ENCODE measurements at places on chromosomes 6 and 20. TPM values are rescaled to one million over a fixed set of nuclear protein-coding genes. Genes with fewer than 3 reads are reported as not detected.

DNA sequence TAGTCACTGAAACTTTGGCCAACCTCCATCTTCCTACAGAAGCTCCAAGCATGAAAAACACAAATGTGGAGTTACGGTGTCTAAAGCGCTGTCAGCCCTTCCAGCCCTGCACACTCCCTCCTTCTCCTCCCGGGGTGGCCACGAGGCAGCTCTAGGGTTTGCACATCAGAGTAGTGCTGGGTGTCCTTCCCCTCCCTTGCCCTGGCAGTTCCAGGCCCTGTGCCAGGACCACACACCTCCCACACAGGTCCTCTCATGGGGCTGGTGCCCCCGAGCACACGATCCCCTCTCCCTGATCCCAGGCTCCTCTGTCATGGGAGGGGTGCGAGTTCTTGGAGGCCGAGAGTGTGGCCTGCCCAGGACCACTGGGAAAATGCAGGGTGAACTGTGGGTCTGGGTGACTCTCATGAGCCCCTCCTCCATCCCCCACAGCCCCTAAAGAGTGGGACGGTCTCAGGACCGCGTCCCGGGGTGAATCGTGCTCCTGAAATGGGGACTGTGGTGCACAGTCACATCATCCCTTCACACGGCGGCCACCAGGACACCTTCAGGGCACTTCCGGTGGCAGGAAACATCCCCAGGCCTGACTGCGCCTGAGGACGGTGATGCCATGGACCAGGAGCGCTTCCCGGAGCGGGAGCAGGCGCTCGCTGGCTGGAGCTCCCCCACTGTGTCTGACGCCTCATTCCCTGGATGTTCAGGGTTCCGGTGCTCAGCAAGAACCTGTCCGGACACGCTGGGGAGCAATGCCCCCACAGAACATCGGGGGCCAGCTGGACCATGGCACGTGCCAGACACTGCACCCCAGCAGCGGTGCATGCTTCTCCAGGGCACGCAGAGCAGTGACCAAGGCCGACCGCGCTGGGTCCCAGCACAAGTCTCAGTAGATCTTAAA, 42.8 kb upstream of the SLCO4A1 start:
- peaks cover 18% of the 10 kb centered on the region for H3K27me3 ChIP-seq
- DNase-seq = no peak

The ELOVL2 gene
- not detected for total RNA-seq

DNA sequence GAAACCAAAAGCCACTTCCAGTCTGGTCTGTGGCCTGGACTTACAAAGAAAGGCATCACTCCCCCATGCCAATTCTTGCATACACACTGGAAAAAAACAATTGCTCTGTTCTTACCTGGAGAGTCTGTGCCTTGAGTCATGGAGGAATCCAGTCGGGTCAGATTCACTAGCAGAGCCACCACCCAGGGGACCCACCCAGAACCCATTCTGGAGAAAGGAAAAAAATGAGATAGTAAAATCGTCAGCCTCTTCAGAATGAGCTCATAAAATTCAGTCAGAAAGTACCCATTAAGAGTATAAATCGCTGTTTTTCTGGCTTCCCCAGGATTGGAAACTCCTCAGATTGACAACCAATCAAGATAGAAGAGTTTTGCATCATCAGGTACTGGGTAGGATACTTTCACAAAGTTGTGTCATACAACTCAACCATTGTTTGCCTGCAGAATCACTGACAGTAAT, at the start of gene HLA-DOB:
Gene HLA-DOB, minus strand, starts transcription at position 257 of the 459 bp plus-strand sequence. Its CDS starts 51 bp downstream, at position 206.
- no peaks in the 10 kb centered on the region for H3K4me1 ChIP-seq
- no peak for DNase-seq
- H3K27ac ChIP-seq = no peak within 1 kb of the TSS
- no peaks in the 10 kb centered on the region for H3K27me3 ChIP-seq
- no peaks in the 10 kb centered on the region for H3K36me3 ChIP-seq

DNA sequence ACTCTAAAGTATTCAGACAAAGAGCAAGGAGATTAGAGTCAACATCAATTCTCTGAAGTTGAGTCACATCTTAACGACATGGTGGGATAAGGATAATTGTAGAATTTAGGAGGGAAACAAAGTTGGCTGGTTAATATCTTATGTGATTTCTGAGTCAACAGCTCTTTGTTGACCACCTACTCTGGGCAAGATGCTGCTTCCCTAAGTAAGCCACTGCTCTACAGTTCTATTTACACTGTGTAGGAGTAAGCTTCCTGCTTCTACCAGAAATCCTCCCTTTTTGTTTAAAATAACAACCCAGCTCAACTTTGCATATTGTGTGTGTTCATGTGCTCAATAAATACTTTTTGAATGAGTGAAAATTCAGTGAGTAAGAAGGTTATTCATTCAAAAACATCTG, 3.1 kb downstream of the HS3ST5 start:
- H3K36me3 ChIP-seq = no peaks in the 10 kb centered on the region
- H3K4me3 ChIP-seq = no peak overlapping the region
- H3K4me1 ChIP-seq = no peaks in the 10 kb centered on the region
- H3K27me3 ChIP-seq = no peaks in the 10 kb centered on the region

DNA sequence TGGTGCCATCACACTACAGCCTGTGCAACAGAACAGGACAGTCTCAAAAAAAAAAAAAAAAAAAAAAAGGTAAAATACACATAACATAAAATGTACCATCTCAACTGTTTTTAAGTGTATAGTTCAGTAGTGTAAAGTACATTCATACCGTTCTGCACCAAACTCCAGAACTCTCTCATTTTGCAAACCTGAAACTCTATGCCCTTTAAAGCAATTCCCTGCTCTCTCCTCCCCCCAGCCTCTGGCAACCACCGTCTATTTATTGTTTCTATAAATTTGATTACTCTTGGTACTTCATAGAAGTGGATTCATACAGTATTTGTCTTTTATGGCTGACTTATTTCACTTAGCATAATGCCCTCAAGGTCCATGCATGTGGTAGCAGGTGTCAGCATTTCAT, 12.9 kb downstream of the RIPOR2 start:
- H3K4me1 ChIP-seq = peaks cover 94% of the 10 kb centered on the region
- H3K36me3 ChIP-seq = peaks cover 20% of the 10 kb centered on the region
- H3K27ac ChIP-seq = no peak overlapping the region
- no peak overlapping the region for H3K4me3 ChIP-seq
- H3K27me3 ChIP-seq = no peaks in the 10 kb centered on the region
- DNase-seq = no peak

GRCh38 chr20:13231031-13231752, 10.1 kb downstream of the ISM1 start:
- H3K36me3 ChIP-seq = no peaks in the 10 kb centered on the region
- peak overlapping the region; percentile 55 for H3K27ac ChIP-seq
- peaks cover 43% of the 10 kb centered on the region for H3K4me1 ChIP-seq

GRCh38 chr20:10167040-10167439, 51.6 kb upstream of the SNAP25 start:
- no peaks in the 10 kb centered on the region for H3K36me3 ChIP-seq
- no peak for DNase-seq
- no peaks in the 10 kb centered on the region for H3K4me1 ChIP-seq
- H3K4me3 ChIP-seq = no peak overlapping the region
- H3K27ac ChIP-seq = no peak overlapping the region

The MUCL3 gene
- total RNA-seq = not detected

DNA sequence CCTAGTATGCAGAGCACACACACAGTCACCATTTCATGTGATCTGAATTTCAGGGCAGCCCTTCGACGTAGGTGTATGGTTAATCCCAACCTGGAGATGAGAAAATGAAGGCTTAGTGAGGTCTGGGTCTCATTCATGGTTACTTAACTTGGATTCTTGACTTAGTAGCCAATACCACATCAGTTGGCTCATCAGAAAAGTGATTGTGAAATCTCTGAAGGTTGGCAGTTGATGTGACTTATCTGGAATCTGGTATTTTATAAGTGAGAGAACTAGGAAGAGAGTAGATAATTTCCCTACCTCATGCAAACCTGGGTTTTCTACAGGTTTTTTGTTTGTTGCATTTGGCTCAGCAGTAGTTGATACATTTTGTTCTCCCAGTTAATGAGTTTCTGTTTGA, 123.7 kb downstream of the CCDC170 start:
- DNase-seq = no peak
- no peaks in the 10 kb centered on the region for H3K27me3 ChIP-seq
- H3K4me3 ChIP-seq = no peak overlapping the region
- no peaks in the 10 kb centered on the region for H3K4me1 ChIP-seq
- H3K27ac ChIP-seq = no peak overlapping the region

GRCh38 chr20:38231531-38232121, 28.9 kb downstream of the KIAA1755 start:
- H3K36me3 ChIP-seq = no peaks in the 10 kb centered on the region
- H3K4me1 ChIP-seq = no peaks in the 10 kb centered on the region
- no peaks in the 10 kb centered on the region for H3K27me3 ChIP-seq
- no peak overlapping the region for H3K27ac ChIP-seq

The LY86 gene
- 0.53 TPM for total RNA-seq

The OPN5 gene
- total RNA-seq = not detected

The COL12A1 gene
- not detected for total RNA-seq

The SRSF12 gene
- total RNA-seq = 0.81 TPM

GRCh38 chr6:116767715-116768114, 2.2 kb upstream of the FAM162B start:
- no peak overlapping the region for H3K27ac ChIP-seq
- no peak overlapping the region for H3K4me3 ChIP-seq
- peaks cover 15% of the 10 kb centered on the region for H3K27me3 ChIP-seq
- no peaks in the 10 kb centered on the region for H3K4me1 ChIP-seq
- DNase-seq = no peak

DNA sequence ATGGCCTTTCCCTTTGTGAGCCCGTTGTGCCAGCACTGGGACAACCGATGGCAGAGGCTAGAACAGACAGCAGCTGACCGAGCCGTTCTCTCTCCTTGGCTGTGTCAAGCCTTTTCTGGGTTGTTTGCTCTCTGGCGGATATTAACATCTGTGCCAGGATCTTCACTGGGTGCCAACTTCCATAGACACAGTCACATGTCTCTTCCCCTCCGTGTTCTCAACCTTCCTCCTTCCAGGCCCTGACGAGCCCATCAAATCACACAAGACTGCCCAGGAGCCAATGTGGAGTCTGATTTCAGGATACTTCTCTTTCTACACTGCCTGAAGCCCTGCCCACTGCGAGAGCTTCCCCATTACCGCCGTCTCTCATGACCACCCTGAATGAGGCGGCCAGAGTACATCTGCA, 111.0 kb upstream of the RALGAPA2 start:
- H3K36me3 ChIP-seq = no peaks in the 10 kb centered on the region
- H3K4me1 ChIP-seq = no peaks in the 10 kb centered on the region
- H3K27me3 ChIP-seq = no peaks in the 10 kb centered on the region

The IL17A gene
- total RNA-seq = 0.51 TPM

GRCh38 chr20:39878809-39879208, 810.2 kb downstream of the MAFB start:
- no peak overlapping the region for H3K4me3 ChIP-seq
- no peaks in the 10 kb centered on the region for H3K4me1 ChIP-seq
- no peaks in the 10 kb centered on the region for H3K36me3 ChIP-seq
- H3K27ac ChIP-seq = no peak overlapping the region
- no peaks in the 10 kb centered on the region for H3K27me3 ChIP-seq
- DNase-seq = no peak

DNA sequence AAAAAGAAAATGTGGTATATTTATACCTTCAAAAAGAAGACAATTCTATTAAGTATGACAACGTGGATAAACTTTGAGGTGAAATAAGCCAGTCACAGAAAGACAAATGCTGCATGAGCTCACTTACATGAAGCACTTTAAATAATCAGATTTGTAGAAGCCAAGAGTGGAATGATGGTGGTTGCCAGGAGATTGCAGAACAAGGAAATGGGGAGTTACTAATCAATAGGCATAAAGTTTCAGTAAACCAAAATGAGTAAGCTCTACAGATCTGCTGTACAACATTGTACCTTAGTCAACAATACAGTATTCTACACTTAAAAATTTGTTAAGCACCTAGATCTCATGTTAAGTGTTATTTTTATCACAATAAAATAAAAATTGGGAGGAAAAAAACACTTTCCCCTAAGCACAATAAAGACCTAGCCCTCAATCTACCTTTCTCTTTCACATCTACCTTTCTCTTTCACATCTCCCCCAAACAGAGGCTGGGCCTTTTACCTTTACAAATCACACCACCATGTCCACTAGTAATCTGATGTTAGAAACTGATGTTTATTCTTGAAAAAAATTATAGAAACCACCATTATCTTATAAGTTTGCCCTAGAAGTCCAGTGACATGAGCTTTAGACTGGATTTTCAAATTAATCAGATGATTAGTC, 73.9 kb downstream of the PKIB start:
- H3K4me1 ChIP-seq = no peaks in the 10 kb centered on the region
- no peak for DNase-seq
- H3K36me3 ChIP-seq = no peaks in the 10 kb centered on the region
- H3K27ac ChIP-seq = no peak overlapping the region

The PI16 gene
- total RNA-seq = 0.37 TPM

DNA sequence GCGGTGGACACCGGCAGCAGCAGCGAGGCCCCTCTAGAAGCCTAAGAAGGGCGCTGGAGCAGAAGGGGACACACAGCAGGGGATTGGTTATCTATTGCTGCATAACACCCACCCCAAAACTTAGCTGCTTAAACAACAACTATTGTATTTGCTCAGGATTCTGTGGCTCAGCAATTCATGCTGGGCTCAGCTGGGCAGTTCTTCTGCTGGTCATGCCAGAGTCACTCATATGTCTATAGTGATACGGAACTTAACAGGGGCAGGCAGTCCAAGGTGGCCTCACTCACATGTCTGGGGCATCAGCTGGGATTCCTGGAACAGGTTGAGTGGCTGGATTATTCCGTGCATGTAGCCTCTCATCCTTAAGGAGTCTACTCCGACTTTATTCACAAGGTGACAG, 17.6 kb upstream of the PPP1R16B start:
- no peak overlapping the region for H3K27ac ChIP-seq
- no peaks in the 10 kb centered on the region for H3K27me3 ChIP-seq
- no peak for DNase-seq
- H3K36me3 ChIP-seq = no peaks in the 10 kb centered on the region

Data from CD8-positive, alpha-beta memory T cell (primary cell).